ENCODE measurements at places on chromosomes 1 and 21. TPM values are rescaled to one million over a fixed set of nuclear protein-coding genes. Genes with fewer than 3 reads are reported as not detected.

GRCh38 chr1:6179564-6180175 lies 451 bp downstream of the CHD5 start:
- DNase-seq = no peak

The LRRC53 gene
- not detected for polyA plus RNA-seq

- no peak for DNase-seq
Measured at GRCh38 chr1:9375912-9376311, 83.2 kb downstream of the SPSB1 start.

GRCh38 chr21:46004168-46004861 lies 22.7 kb downstream of the COL6A1 start:
- no peak for DNase-seq

DNA sequence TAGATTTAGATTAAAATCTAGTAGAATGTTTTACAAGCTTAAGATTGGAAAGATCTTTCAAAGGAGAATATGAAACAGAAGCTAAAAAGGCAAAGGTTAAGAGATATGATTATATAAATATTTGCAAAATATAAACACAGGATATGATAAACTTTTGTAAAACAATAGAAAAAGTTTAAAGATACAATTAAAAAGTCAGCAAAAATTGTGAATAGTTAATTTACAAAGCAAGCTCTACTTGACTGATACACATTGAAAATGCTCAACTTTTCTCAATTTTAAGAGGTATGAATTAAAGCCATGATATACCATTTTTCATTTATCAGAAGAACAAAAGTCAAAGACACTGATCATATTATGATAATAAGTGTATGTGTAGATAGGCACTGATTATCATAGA lies 21.0 kb downstream of the RAB3GAP2 start:
- DNase-seq = no peak

DNA sequence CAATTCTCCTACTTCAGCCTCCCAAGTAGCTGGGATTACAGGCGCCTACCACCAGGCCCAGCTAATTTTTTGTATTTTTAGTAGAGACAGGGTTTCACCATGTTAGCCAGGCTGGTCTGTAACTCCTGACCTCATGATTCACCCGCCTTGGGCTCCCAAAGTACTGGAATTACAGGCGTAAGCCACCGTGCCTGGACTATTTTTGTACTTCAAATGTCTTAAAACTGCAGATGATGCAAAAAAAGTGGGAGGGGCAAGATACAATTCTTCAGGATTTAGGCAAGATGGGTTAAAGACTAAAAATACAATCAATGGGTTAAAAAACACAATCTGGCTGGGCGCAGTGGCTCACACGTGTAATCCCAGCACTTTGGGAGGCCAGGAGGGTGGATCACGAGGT lies 4.7 kb downstream of the SCAF4 start:
- DNase-seq = no peak

The CCDC30 gene
- not detected for polyA plus RNA-seq

DNA sequence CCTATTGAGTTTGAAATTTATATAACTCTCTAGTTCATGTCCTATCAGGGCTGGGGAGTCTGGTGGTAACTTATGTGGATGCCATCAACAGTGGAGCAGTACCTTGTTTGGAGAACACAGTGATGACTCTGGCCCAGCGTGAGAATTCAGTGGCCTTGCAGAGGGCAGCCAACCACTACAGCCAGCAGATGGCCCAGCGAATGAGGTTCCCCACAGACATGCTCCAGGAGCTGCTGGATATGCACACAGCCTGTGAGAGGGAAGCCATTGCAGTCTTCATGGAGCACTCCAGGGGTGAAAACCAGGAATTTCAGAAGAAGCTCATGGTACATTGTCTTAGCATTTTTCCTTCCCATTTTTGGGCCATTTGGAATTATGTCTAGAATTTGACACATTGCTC lies 32.0 kb upstream of the GBP6 start:
- no peak for DNase-seq

The EDARADD gene
- not detected for polyA plus RNA-seq

The SLC44A3 gene
- not detected for polyA plus RNA-seq

DNA sequence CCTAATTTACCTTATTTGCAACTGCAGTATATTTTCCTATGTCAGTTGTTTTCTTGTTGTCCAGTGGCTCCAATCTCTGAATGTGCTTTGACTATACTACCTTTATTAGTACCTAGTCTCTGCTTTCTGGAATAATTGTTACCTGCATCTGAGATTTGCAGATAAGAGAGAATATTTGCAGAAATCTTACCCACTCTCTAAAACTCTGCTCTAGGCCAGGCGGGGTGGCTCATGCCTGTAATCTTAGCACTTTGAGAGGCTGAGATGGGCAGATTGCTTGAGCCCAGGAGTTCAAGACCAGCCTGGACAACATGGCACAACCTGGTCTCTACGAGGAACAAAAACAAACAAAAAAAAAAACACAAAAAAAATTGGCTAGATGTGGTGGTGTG lies 2.0 kb upstream of the SYDE2 start:
- no peak for DNase-seq

DNA sequence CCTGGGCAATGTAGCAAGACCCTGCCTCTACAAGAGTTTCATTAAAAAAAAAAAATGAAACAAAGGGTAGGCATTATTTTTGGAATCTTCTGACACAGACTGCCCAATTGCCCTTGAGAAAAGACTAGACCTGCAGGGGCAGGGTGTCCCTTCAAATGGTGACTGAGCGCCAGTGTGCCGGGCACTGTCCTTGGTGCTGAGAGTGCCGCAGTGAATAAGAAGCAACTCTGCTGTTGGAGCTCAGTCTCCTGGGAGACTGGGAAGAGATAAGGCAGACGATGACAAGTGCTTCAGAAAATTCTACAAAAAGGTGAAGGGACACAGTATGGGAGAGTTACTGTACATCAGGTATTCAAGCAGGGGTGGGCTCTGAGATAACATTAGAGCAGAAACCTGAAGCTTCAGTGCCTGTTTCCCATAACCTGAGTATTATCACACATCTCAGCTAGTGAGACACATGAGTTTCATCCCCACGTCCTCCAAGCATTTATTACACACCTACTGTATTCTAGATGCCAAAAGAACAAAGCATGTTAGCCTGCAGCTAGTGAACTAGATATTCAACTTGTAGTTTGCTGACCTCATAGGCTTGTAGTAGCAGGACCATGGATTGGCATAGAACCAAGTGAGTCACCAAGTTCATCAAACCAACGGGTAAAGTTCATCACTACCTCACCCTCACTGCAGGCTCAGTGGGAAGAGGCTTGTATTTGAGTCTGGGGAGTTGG lies 18.4 kb upstream of the RPL11 start:
- DNase-seq = no peak

DNA sequence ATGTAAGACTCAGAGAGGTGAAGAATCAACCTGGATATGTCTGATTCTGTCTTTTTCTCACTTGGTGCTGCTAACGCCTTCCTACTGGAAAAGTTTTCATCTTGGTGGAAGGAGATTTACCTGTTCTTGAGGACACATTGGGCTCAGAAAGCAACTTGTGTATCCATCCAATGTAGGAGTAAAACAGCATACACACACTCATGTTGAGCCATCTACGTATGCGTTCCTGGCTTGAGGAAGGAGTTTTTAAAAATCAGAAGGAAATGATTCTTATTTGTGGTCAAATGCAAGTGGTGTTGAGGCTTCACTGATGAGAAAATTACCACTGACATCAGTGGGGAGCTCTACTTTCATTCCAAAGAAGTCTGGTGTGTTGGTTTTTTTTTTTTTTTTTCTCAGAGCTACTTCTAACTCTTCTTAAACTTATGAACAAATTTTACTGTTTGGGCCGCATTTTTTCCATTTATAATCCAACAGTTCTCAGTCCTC lies 25.6 kb downstream of the XCL2 start:
- DNase-seq = no peak

DNA sequence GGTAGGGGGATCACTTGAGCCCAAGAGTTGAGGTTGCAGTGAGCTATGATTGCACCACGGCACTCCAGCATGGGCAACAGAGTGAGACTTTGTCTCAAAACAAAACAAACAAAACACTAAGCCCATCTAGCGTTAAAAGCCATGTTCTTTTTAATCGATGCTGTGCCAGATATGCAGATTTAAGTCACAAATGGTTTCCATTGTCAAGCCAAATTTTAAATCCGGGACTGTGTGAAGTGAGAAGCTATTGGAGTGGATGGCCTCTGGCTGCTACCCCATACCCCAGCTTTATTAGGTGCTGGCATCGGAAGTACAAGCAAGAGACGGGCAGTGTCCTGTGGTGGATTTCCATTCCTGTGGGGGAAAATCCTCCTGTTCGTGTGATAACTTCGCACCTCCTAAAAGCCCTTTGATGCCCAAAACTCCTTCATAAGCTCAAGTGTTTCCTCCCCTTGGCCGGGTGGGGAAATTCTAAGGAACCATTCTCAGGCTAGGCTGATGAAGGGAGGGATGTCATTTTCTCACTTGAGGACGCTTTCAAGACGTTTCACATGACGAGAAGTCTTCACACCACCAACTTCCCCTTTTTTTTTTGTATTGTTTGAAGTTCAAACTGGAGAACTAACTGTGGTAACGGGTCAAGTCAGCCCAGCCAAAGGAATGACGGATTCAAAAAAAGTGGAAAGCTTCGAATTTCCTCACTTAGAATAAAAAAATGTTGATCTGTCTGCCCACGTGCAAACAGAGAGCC lies 140.8 kb downstream of the KAZN start:
- no peak for DNase-seq

- no peak for DNase-seq
Measured at GRCh38 chr1:43272576-43273571, 3.1 kb downstream of the TMEM125 start.

DNA sequence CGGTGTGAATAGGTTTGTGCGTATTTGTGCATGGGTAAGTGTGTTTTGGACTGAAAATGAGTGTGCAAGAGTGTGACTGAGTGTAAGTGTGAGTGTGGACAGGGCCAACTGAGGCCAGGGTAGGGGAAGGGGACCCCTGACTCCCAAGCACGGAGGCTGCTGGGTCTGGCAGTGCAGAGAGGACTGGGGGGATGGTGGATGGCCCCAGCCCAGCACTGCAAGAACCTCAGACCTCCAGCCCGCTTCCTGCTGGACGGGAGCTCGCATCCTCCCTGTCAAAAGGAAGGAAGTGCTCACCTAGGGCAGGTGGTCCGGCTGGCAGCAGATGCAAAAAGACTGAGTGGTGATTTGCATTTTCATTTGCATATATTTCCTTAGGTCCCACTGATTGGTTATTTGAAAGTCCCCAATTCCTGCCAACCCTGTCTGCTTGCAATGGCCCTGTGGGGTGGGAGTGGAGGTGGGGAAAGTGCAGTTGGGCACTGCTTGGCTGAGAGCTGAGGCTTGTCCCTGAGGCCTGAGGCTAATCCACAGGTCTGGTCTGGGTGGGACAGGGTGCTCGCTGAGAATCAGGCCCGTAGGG lies 42.8 kb upstream of the CASZ1 start:
- no peak for DNase-seq

The S100A8 gene
- polyA plus RNA-seq = 20.3 TPM

- no peak for DNase-seq
Measured at GRCh38 chr1:225755671-225756319, 21.8 kb upstream of the SRP9 start.

The NCAM2 gene
- polyA plus RNA-seq = 0.55 TPM

GRCh38 chr1:161946071-161946987 lies 77.3 kb downstream of the OLFML2B start:
- no peak for DNase-seq

The TFF2 gene
- polyA plus RNA-seq = not detected

The CD5L gene
- polyA plus RNA-seq = not detected

DNA sequence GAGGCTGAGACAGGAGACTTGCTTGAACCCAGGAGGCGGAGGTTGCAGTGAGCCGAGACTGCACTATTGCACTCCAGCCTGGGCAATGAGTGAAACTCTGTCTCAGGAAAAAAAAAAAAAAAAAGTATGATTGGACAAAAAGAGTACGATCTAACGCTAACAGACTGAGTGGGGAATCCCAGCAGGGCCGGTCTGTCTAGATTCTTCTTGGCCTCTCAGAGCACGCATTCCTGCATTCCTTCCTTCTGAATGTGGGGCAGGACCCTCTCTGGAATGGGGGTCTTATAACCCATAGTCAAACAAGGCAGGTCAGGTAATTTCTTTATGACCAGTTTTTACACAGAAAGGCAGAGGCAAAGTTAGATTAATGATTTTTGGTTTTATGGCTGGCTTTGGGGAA lies 92.0 kb upstream of the PPM1J start:
- no peak for DNase-seq

DNA sequence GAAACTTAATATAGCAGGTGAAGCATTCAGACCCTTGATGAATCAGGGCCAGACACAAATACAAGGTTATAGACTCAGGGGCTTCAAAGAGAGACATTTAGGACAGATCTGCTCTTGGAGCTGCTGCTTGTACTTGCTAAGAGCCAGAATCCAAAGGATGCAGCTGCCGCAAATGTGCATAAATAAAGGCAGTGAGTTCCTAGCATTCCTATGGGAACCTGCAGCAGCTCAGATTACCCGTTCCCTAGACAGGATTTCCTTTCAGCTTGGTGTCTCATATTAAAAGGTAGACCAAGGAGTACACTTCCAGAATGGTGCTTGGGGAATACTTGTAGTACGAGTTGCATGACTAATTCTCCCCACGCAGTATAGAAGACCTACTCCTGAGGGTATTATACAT lies 9.7 kb upstream of the LRRC53 start:
- no peak for DNase-seq

DNA sequence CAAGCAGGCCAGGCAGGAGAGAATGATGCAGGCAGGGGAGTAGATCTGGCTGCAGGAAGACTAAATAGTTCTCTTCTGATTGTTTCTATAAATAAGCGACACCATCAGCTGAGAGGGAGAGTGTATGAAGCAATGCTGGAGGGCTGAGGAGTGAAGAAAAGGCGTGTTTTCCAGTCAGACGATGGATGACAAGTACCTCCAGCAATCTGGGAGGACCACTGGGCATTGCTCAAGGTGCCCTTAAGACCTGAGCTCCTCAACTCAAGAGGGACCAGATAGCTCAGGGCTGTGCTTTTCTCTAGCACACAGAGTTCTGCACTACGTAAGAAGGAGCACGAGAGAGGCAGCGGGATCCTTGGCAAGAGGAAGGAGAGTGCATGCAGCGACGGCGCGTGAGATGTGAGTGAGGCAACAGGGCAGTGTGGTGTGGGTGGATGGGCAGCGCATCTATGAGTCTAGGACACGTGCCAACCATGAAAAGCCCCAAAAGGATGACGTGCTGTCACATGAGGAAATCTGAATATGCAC lies 36.0 kb downstream of the PABPC4 start:
- no peak for DNase-seq

GRCh38 chr1:112769611-112770010 lies 54.5 kb upstream of the PPM1J start:
- DNase-seq = no peak

GRCh38 chr1:76562292-76562691 lies 305.0 kb upstream of the ST6GALNAC5 start:
- no peak for DNase-seq

The VSIG8 gene
- polyA plus RNA-seq = not detected

The IBA57 gene
- 4.4 TPM for polyA plus RNA-seq
